Stimulated activated CD8-positive, alpha-beta memory T cell treated with anti-CD3 and anti-CD28 coated beads, Interleukin-7, amount 100 ng/mL, for 1 hour (primary cell): ENCODE measurements at places on chromosomes 6 and 20.

- DNase-seq, result no peak
Measured at GRCh38 chr20:21302664-21303060, 469 bp upstream of the XRN2 start.

DNA sequence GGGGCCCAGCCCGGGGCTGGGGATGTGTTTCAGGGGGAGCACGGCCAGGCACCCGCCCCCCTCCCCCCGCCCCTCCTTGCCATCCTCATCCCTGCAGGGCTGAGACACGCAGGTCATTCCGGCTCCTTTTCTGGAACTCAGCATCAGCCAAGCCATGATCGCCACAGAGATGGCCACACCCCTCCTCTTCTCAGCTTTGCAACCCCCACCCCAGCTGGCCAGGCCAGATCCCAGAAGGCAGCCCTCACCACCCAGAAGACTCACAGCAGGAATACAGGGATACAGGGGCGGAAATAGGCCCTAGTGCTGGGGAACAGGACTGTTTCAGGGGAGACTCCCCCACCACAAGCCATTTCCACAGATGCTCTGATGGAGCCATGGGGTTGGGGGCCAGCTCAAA lies 33.5 kb downstream of the YTHDF1 start:
- no peak for DNase-seq

GRCh38 chr20:3686867-3687321 lies 5.1 kb upstream of the ADAM33 start:
- DNase-seq, result no peak

- no peak for DNase-seq
Measured at GRCh38 chr6:167730441-167730840, 96.3 kb upstream of the AFDN start.

- no peak for DNase-seq
Measured at GRCh38 chr20:45347297-45347935, 808 bp downstream of the SDC4 start.

DNA sequence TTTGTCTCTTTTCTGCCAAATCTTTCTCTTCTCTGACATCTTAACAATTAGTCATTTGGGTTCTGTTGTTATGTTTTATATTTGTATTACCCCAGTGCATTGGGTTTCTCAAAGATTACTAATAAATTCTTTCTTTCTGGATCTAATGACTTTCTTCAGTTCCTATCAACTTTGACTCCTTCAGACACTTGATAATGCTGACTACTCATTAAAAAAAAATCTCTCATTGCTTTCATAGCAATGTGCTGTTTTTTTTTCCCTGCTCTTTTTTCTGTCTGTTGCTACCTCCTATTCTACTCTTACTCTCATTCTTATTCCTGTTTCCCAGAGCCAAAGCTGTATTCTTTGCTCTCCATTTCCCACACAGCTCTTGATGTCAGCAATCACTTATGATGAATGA lies 81.3 kb upstream of the MAP3K7 start:
- no peak for DNase-seq

- DNase-seq, result no peak
Measured at GRCh38 chr6:67683960-67684359, 951.1 kb upstream of the ADGRB3 start.

DNA sequence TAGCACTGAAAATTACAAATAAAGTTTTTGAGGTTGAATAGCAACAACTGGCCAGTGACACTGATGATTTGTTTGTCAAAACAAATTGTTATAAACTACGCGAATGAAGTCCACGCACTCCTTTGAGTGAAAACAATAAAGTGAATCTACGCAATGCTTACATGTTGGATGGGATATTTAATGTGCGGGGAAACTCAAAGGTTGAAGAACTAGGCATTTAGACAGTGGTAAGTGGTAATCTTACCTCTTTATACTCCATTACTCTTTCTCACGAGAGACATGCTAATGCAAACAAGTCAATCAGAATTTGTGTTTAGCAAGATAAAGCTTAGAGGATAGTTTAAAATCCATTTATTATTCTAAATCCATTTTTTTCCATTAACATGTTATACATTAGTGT lies 606.4 kb downstream of the KHDRBS2 start:
- no peak for DNase-seq

- DNase-seq, result no peak
Measured at GRCh38 chr6:152001408-152001807, 193.9 kb downstream of the ESR1 start.

GRCh38 chr6:39855356-39855995 lies 63.3 kb downstream of the DAAM2 start:
- no peak for DNase-seq

- no peak for DNase-seq
Measured at GRCh38 chr20:49646126-49646525, 67.6 kb downstream of the B4GALT5 start.

- peak; percentile 41 for DNase-seq
Measured at GRCh38 chr6:16486661-16487060, 248.3 kb downstream of the GMPR start.

- DNase-seq, result no peak
Measured at GRCh38 chr20:20761301-20761700, 48.9 kb upstream of the RALGAPA2 start.

- no peak for DNase-seq
Measured at GRCh38 chr6:77106992-77107391, 356.3 kb downstream of the HTR1B start.

- DNase-seq, result no peak
Measured at GRCh38 chr6:137827411-137827940, 39.6 kb upstream of the TNFAIP3 start.

GRCh38 chr6:166084951-166085350 lies 82.7 kb downstream of the TBXT start:
- DNase-seq, result no peak

DNA sequence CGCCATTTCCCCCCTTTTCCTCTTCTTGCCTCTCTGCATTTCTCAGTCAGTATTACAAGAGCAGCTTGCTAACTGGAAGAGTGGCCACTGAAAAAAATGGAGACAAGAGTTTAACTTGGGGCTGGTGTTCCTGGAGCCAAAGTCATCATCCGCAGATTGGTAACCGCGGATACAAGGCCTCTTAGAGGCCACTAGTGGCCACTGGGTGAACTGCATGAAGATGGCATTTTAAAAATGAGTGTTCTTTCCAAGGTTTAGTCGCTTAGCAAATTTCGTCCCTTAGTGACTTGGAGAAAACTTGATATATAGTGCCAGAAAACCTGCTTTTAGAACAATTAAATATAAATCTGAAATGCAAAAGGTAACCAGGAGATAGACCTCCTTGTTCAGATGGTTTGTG lies 4.8 kb downstream of the F13A1 start:
- no peak for DNase-seq

DNA sequence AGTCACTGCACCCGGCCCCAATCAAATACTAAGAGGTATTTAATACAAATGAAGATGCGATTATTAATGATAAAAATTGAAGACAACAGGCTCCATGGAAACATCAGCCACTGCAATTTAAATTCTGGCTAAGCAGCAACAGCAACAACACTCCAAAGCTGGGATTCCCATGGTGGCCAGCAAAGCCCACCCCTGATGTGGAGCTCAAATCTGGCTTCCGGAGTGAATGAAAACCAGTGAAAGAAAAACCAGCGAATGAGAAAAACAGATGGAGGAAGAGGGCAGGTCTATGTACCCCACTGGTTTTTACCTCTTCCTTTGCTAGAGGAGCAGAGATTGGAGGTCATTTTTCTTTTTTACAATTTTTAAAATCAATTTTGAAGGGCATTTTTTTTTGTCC lies 135.9 kb upstream of the PDE10A start:
- no peak for DNase-seq

DNA sequence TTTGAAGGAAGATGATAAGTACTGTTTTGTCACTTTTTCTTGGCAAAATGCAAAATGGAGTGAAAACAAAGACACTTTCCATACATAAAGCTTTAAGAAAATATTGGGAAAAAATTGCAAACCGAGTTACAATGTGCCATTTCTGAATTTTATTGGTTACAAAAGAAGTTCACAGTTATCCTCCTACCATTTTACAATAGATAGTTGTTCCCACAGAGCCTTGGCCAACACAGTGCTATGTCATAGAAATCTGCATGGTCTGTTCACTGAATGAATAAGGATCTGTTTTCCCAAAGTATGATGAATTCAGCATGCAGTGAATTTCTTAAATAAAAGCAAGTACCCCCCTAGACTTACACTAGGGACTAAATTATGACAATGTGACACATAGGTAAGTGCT lies 268.2 kb upstream of the POU3F2 start:
- no peak for DNase-seq

DNA sequence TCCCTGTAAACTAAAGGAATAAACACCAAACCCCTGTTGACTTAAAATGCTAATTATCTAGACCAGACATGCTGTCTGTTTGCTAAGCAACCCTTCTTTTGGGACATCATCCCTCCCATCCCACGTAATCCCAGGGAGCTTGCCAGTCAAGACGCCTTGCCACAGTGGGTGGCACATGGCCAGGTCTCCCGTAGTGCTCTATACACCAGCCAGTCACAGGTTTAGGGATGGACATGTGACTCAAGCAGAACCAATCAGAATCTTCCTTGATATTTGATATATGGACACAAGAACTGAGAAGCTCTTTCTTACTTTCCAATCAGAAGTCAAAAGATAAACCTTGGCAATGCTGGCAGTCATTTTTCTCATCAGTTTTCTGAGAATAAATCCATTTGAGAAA lies 60.0 kb downstream of the CNKSR3 start:
- DNase-seq, result no peak

GRCh38 chr6:142786476-142786875 lies 158.5 kb downstream of the HIVEP2 start:
- no peak for DNase-seq

- no peak for DNase-seq
Measured at GRCh38 chr6:56962441-56962840, 7.5 kb downstream of the BEND6 start.

- DNase-seq, result no peak
Measured at GRCh38 chr6:109034526-109034925, 60.1 kb downstream of the SESN1 start.

DNA sequence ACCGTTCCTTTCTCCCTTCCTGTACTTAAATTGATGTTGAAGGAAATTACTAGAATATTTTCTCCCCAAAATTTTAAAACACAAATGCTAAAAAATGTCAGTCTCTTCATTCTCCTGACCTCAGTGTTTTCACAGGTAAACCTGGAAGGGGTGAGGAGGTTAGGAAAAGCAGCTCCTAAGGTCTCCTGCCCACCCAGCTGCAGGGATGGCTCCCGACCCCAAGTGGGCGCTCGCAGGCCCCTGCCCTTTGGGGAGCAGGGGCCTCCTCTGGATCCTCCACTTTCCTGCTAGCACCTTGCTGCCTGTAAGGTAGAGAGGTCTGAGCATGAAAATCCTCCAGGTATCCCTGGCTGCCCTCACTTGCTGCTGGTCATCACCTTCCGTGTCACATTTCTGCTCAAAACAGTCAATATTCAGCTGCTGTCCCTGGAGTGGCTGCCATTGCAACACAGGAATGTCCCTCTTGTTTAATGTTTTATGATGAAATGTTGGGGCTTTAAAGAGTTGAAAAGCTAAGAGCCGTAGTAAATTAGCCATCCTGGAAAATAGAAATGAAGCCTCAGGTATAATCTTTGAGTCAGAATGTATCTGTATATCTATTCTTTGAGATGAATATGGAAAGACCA lies 10.9 kb upstream of the HSP90AB1 start:
- DNase-seq, result no peak

DNA sequence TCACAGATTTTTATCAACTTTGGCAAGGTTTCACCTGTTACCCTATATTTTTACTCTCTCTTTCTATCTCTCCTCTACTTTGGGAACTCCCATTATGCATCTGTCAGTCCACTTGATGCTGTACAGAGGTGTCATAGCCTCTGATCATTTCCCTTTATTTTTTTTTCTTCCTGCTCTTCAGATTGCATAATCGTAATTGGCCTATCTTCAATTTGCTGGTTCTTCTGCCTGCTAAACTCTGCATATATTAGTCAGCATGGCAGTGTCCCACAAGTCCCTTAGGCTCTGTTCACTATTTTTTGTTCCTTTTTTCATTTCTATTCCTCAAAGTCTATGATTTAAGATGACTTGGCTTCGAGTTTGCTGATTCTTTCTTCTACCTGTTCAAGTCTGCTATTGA lies 44.7 kb upstream of the MICB start:
- no peak for DNase-seq

- no peak for DNase-seq
Measured at GRCh38 chr20:50930139-50930975, 880 bp downstream of the ADNP start.

GRCh38 chr20:3696745-3697587 lies 15.2 kb upstream of the ADAM33 start:
- DNase-seq, result no peak

GRCh38 chr6:30679765-30680535 lies 6.5 kb downstream of the PPP1R18 start:
- no peak for DNase-seq

DNA sequence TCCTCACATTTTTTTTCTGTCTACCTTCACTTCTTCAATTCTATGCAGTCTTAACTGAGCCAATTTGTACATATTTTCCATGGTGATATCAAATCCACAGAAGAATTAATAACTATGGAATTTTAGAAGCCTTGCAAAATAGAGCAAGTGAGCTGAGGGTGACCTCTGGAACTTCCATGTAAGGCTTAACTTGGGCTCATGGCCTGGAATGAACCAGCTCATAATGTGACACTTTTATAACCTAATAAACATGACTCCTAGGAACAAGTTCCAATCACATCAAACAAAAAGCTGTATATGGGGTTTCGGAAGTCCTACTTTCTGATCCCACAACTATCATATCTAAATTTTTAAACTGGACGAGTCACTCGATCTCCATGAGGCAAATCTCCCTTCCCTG lies 232.4 kb downstream of the FOXA2 start:
- no peak for DNase-seq

- DNase-seq, result no peak
Measured at GRCh38 chr6:74439123-74439811, 743.3 kb downstream of the CD109 start.

DNA sequence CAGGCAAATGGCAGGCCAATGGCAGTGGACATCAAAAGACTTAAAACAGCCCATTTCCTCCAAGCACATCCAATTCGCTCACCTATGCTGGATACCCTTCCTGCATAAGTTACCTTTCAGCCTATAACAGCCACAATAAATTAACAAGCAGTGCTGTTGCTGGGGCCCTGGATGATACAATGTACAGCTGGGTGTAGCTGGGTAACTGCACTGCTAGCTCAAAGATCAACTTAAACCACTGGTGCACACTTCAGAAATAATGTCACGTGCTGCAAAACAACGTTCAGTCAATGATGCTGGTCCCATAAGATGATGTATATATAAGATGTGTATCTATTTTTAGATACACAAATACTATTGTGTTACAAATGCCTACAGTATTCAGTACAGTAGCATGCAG lies 13.6 kb downstream of the IL20RA start:
- no peak for DNase-seq

DNA sequence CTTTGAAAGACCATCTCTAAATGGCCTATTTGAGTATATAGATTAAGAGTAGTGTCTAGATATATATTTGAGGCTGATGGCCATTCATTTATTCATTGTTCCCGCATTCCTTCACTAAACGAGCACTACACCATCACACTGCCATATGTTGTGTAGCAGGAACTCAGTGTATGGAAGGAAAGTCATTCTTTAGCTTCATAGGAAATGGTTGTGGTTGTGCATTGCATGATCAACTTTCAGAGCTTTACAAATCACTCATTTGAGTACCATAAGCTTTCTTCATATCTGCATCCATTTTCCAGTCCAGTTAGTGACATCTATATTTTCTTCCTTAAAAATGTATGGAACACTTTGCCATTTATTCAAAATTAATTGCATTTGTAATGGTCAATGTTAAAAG lies 97.9 kb downstream of the ARID1B start:
- no peak for DNase-seq

- DNase-seq, result no peak
Measured at GRCh38 chr6:67759001-67759400, 876.1 kb upstream of the ADGRB3 start.

- DNase-seq, result no peak
Measured at GRCh38 chr20:32248043-32248442, 29.4 kb upstream of the KIF3B start.
